ENCODE measurements at places on chromosomes 1 and 21. TPM values are rescaled to one million over a fixed set of nuclear protein-coding genes. Genes with fewer than 3 reads are reported as not detected.
A peak's percentile ranks its signal among the peaks of the same experiment; 100 is the strongest.

GRCh38 chr1:151960780-151961513, 32.7 kb downstream of the S100A10 start:
- no peak overlapping the region for H3K27ac ChIP-seq
- H3K27me3 ChIP-seq = no peaks in the 10 kb centered on the region
- DNase-seq = no peak
- no peak overlapping the region for H3K4me3 ChIP-seq

Gene PRXL2B
- total RNA-seq = 47.8 TPM

Gene KIAA1614
- total RNA-seq = 3.3 TPM

GRCh38 chr21:33682992-33683627, 40.8 kb downstream of the ITSN1 start:
- H3K4me1 ChIP-seq = peaks cover 74% of the 10 kb centered on the region
- no peak for DNase-seq
- peak overlapping the region; percentile 95 for H3K27ac ChIP-seq
- peaks cover 3% of the 10 kb centered on the region for H3K36me3 ChIP-seq
- H3K4me3 ChIP-seq = peak overlapping the region; percentile 58

DNA sequence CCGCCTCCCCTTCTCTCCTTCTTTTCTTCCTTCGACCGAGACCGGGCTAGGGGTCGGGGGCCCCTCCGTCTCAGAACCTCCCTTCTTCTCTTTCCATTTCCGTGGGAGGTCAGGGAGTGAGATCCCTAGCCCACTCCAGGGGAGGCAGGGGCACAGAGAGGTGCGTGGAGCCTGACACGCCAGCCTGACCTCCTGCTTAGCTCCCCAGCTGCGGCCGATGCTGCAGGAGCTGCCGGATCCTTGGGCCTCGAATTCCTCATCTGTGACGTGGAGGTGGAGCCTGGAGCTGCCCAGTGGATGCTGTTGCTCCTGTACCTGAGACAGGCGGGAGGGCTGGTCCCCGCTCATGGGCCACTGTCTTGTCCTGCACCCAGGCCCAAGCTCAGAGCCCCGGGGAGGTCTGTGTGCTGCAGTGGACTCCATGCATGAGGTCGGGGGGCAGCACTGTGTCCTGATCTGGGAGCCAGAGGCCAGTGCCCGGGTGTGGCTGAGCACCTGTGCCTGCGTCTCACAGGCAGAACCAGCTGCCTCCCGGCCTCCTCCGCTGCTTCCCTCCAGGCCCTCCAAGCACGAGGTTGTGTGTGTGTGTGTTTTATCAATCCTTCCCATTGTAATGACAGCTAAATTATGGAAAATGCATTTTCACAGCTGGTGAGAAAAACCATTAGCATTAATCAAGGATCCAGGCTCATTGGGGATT, 55.3 kb upstream of the TTC34 start:
- peaks cover 5% of the 10 kb centered on the region for H3K27me3 ChIP-seq
- DNase-seq = no peak
- H3K36me3 ChIP-seq = peaks cover 22% of the 10 kb centered on the region
- no peak overlapping the region for H3K27ac ChIP-seq
- no peak overlapping the region for H3K4me3 ChIP-seq

- H3K27me3 ChIP-seq = no peaks in the 10 kb centered on the region
- H3K27ac ChIP-seq = no peak overlapping the region
- no peak for DNase-seq
Observed at GRCh38 chr1:155389826-155390225, 69.1 kb downstream of the RUSC1 start.

All from WTC11 (cell line).